Stimulated activated CD4-positive, alpha-beta T cell treated with anti-CD3 and anti-CD28 coated beads, Interleukin-15, amount 100 ng/mL, for 1 hour (primary cell): ENCODE measurements at places on chromosomes 4 and X.

- no peak for DNase-seq
Measured at GRCh38 chr4:76569225-76569624, 134.2 kb downstream of the SHROOM3 start.

DNA sequence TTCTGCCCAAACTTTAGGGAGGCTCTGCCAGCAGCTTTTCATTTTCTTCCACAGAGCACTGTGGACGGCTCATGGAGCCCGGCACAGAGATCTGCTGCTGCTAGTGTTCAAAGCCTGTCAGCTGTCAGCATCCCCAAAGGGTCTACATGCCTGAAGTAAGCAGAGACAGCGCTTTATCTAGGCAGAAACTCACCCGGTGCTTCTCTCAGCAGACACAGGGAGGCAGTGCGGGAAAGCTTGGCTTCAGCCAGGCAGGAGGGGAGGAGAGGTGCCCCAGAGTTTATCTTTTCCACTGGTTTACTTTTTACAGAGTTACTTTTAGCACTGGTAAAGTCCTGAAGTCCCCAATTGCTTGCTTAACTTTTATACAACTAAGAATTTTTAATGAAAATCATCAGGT, 339.3 kb downstream of the NKX6-1 start:
- no peak for DNase-seq

DNA sequence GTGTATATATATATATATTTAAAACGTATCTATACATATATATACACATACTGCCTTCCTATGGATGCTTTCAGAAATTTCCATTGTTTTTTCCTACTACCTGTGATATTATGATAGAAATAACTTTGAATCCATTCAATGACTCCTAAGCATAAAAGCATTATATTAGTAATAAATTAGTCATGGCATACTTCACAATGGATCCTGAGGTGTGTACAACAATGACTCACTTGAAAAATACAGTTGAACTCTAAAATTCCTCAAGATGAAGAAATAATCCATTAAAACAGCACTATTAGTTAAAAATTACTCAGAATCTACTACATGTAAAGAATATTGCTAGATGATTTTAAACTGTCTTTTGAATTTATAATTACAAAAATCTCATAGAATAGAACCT, 201.1 kb downstream of the STPG2 start:
- no peak for DNase-seq

- no peak for DNase-seq
Measured at GRCh38 chr4:93469560-93469959, 359.0 kb upstream of the ATOH1 start.

DNA sequence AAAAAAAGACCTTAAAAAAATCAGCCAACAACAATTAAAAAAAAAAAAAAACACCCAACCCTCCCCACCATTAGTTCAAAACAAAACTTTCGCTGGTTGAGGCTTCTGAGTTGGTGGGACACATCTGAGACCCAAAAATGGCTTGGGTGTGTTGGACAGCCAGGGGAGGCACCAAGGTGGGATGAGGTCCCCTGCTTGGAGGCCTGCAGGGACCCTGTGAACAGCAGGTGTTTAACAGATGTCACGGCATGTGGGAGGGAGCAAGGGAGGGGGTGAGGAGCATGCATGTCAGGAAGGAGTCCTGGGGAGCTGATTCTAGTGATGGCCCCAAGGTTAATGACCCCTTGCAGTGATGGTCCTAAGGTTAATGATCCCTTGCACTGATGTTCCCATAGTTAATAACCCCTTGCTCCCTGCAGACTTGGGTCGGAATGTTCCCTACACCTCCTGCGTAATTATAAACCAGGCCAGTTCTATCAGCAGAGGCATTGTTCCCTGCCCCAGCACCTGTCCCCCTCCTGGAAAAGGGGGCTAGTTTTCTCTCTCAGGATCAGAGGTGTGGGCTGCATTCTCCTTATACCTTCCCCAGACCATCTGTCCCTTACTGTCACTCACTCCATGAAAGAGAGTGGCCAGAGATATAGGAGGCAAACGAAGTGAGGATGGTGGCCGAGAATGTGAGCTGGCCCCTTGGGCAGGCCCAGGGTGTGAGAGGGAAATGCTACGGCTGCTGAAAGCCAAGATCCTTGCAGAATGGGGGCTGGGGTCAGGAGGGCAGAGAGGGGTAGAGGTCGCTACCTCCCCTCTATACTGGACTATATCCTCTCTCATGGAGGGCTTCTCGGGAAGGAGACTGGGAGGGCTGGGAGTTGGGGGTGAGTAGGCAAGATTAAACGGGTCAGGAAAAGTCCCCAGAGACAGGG, 2.3 kb upstream of the FOXP3 start:
- DNase-seq: no peak

DNA sequence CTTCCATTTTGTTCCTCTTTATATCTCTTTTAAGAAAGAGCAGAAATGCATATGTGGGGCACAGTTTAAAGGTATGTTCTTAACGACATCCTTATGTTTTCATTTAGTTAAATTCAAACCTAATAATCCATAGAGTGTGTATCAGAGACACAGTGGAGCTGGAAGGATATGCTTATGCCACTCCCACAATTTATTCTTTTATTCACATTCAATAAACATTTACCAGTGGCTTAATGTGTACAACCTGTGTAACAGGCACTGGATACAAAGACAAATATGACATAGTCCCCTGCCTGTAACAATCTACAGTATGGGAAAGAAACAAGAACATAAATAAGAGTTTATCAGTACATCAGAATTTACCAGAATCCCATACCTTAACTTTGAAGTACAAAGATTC, 22.4 kb upstream of the CORIN start:
- no peak for DNase-seq

DNA sequence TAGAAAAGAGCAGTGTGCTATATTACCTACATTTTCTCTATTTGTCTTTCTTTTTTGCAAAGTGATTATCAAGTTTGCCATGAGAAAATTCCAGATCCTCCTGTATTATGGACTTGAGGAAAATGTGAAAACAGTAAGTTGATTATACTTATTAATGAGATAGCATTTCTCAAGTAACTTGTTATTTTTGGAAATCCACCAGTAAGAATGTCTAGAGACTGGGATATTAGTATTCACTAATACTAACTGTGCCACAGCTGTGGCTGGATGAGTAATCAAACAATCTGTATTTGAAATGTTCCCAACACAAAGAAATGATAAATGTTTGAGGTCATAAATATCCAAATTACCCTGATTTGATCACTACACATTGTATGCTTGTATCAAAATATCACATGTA, 147.0 kb upstream of the CTSO start:
- no peak for DNase-seq
